ENCODE measurements at places on chromosomes 16 and 17. TPM values are rescaled to one million over a fixed set of nuclear protein-coding genes. Genes with fewer than 3 reads are reported as not detected.

Gene CSH1
- not detected for total RNA-seq

Gene NAGS
- 0.78 TPM for total RNA-seq

DNA sequence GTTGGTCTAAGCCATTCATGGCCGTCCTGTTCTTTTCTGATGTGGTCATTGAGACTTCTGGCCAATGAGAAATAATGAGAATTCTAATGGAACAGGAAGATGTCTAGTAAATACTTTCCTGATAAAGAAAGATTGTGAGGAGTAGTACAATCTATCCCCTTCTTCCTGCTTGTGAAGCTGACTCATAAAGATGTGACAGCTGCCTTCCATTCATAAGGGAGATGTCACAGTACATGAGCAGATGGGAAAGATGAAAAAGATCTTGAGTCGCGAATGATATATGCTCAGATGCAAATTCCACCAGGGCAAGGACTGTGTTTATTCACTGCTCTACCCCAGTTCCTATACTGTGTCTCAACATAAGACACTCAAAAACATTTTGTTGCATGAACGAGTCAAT, 111.7 kb upstream of the FOXF1 start:
- DNase-seq, result no peak

- no peak for DNase-seq
These were observed 80.6 kb downstream of the JPH3 start for GRCh38 chr16:87682852-87683399.

DNA sequence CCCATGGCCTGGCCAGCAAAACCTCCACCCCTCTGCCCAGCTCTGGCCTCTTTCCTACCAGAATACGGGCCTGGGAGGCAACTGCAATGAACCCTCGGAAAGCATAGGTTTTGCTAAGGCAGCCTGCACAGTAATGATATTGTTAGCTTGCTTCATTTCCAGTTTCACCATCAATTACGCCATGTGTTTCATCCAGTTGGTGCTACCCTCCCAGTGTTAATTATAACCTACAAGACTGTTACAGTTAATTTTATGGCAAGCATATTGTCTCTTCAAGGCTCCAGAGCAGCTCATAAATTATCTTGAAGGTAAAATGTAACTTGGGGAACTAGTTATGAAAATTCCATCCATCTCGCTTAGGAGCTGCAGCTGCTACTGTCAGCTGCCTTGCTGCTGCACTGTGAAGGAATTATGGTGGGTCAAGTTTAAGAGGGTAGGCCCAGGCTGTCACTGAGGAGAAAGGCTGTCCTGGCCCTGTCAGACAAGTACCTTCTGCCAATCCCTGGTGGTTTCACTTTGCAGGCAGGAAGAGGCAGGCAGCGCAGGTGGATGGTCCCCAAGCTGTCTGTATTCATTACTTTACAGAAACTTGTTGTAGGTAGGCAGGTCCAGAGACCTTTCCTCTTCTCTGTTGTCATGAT, 242.9 kb downstream of the FTO start:
- no peak for DNase-seq

All from occipital lobe (tissue), 3 donors.